Renal cortex interstitium (tissue), 15 donors: ENCODE measurements at places on chromosomes 6 and 20.

- DNase-seq = no peak
Measured at GRCh38 chr6:84774985-84775284, 10.5 kb upstream of the TBX18 start.

DNA sequence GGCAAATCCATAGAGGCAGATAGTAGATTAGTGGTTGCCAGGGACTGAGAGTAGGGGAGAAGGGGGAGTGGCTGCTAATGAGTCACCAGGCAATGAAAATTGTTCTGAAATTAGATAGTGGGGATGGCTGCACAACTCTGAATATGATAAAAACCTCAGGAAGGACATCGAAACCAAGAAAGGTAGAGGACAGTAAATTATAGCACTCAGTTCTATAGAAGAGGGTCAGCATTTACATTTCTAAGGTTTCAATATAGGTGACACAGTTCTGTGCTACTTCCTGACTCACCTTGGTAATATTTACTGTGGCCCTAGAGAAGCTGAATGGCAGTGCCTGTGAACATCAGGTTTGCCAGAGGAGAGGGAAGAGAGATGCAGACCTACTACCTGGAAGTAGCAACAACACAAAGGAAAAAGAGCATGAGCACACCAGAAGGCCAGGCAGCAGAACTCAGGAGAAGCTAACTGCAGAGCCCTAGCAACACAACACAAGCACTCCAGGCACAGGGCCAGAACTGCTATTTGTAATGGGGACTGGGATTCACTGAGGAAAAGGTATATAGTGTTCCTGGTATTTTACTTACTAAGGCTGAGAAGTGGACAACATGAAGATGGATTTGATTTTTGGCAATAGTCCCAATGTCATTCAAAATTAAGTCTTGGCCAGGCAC lies 75.9 kb downstream of the PLCG1 start:
- no peak for DNase-seq

- no peak for DNase-seq
Measured at GRCh38 chr6:161169035-161169434, 104.8 kb downstream of the AGPAT4 start.

DNA sequence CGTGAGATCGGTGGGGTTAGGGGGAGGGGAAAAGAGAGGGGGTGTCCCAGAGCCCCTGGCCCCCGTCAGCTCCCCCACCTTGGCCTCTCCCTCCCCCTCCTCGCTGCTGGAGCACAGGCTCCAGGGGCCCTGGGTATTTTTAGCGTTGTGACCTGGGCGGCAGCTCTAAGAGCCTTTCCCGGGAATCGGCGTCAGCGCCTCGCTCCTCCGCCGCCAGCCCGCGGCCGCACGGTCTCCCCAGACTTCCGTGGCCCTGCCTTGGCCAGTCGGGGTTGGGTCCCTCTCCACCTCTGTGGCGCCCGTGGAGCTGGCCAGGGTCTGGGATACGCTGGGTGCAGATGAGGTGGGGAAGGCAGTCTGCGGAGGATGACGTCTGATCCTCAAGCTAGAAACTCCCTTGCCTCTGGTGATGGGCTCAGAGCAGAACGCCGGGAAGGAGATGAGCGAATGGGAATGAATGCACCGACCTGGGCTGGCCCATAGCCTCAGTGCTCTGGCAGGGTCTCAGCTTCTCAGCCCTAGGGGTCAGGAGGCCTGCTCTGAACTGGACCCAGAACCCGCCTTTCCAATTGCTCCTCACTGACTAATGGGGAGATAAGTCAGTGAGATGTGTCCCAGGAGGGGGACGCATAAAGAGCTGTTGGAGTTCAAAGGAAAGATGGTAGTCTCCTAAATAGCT lies 883 bp upstream of the DBNDD2 start:
- no peak for DNase-seq

GRCh38 chr6:119346936-119347335 lies 2.6 kb downstream of the MAN1A1 start:
- DNase-seq = no peak

DNA sequence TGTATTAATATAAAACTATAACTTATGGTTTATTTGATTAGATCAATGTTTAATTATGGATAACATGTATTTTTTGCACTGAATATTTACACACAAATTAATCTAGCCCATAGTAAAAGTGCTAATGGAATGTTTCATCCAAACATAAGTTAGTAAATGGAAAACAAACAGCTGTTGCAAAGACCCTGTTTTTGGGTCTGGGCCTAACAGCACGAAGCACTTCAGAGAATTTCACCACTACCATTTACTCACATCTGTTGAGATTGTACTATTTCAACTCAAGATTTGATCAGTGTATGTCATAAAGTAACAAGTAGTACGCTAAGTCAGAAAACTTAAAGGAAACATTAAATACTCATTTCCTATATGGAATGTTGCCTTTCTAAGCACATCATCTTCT lies 359.6 kb downstream of the LAMA2 start:
- DNase-seq = no peak

- DNase-seq = no peak
Measured at GRCh38 chr6:129030215-129030614, 147.3 kb downstream of the LAMA2 start.

DNA sequence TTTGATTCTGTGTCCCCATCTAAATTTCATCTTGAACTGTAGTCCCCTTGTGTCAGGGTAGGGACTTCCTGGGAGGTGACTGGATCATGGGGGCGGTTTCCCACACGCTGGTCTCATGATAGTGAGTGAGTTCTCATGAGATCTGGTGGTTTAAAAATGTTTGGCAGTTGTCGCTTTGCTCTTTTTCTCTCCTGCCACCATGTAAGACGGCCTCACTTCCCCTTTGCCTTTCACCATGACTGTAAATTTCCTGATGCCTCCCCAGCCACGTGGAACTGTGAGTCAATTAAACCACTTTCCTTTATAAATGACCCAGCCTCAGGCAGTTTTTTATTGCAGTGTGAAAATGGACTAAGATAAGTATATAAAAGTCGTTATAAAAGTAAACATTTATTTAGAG lies 80.5 kb upstream of the SGK1 start:
- no peak for DNase-seq

DNA sequence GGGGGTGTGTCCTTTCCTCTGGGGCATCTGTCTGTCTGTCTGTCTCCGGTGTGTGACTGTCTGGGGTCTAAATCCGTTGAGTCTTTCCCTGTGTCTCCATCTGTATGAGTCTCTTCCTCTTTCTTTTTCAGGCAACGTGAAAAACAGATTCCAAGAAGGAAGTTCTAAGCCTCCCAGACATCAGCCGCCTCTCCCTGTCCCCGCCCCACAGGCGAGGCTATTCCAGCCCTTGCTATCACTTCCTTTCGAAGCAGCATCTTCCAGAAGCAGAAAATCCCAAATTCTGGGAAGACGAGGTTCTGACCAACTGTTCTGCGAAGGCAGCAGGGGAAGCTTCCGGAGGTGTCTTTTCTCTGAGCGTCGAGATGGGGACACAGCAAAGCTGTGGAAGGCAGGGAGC lies 34.0 kb downstream of the PMEPA1 start:
- no peak for DNase-seq

GRCh38 chr20:58103961-58104360 lies 124.5 kb downstream of the ANKRD60 start:
- no peak for DNase-seq

- DNase-seq = no peak
Measured at GRCh38 chr6:161590961-161591627, 317.2 kb upstream of the AGPAT4 start.

GRCh38 chr6:74519163-74519562 lies 686.7 kb downstream of the COL12A1 start:
- no peak for DNase-seq

DNA sequence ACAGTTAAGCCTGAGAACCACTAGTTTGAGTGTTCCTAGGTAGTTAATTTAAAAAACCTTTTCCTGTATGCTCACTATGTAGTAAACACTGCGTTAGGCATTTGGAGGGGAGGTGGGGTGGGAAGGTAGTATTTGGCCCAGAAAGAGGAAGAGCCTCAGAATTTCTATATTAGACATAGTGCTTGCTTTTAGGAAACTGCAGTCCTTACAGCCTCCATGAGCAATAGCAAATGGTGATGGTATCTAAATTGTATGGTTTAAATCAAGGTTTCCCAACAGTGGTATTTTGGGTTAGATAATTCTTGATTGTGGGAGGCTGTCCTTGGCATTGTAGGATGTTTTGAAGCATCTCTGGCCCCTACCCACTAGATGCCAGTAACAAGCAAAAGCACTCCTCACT lies 61.5 kb upstream of the RIPOR2 start:
- no peak for DNase-seq
